Fibroblast of mammary gland (primary cell): ENCODE measurements at places on chromosomes 1 and 21.

DNA sequence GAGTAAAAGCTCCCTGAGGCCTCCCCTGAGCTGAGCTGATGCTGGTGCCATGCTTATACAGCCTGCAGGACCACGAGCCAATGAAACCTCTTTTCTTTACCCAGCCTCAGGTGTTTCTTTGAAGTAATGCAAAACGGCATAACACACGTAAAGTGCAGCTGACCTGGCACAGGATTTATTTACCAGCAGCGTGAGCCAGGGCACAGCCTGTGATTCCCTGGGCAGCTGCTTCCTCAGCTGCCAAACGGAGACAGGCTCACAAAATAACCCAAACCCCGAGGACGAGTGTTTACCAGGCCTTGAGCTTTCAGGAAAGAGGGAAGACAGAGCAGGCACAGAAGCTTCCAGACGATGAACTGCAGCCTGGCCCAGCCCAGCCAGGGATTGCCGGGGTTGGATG, 120.6 kb upstream of the ARHGEF16 start:
- DNase-seq: no peak

DNA sequence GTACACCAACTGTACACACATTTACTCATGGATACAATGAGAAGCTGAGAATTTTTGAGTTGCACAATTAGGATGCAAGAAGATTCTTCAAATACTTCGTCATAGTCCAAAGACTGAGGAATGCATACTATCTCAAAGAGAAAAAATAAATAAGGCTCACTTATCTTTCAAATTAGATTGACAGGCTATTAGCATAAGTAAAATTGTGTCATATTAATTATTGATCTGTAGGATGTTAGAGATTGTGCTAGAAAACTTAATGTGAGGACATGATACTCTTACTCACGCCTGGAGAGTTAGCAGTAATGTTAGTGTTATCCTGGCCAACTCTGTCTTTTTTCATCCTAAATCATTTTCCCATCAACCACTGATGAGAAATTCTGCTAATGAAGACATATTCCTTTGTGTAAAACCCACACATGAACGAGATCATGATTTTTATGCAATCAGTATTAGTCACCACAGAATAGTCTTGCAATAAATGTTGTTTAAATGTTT, 659.0 kb downstream of the LTN1 start:
- DNase-seq: peak; percentile 86

GRCh38 chr1:23931491-23931880, 18.3 kb upstream of the CNR2 start:
- no peak for DNase-seq

- DNase-seq: peak; percentile 4
These were observed 369.7 kb downstream of the RRAGC start for GRCh38 chr1:38489844-38490270.

DNA sequence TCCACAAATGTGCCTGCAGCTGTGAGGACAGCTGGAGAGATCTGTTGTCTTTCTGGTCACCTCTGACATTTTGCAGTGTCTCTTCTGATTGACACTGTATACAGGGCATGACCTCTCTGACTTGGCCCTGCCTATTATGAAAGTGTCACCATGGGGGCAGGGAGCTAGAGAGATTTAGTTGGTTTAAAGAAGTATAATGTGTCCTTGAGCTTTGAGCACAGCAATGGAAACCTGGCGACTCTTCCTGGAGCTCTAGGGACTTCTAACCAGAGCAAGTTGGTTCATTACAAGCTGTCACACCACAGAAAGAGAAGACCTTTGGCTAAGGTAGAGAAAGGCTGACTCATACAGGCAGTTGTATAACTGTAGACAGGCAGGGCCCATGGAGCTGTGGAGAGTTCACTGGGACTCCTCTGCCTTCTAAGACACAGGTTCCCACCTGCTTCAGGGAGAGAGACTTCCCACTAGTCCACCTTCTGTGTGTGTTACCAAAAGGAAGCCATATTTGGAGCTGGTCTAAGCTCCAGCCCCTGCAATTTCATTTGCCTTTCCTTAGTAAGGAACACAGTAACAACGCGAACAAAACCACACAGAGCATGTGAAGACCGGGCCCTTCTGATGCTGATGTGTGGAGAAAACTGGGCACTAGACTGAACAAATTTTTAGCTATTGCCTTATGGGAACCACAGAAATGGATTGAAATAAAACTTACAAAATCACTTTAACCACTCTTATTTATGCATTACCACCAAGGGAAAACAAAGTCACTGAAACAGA, 90.5 kb upstream of the ADAR start:
- no peak for DNase-seq

GRCh38 chr21:32816261-32816660, 44.7 kb upstream of the PAXBP1 start:
- DNase-seq: no peak
